ELR (cell line): ENCODE measurements at places on chromosomes 6 and 20.

DNA sequence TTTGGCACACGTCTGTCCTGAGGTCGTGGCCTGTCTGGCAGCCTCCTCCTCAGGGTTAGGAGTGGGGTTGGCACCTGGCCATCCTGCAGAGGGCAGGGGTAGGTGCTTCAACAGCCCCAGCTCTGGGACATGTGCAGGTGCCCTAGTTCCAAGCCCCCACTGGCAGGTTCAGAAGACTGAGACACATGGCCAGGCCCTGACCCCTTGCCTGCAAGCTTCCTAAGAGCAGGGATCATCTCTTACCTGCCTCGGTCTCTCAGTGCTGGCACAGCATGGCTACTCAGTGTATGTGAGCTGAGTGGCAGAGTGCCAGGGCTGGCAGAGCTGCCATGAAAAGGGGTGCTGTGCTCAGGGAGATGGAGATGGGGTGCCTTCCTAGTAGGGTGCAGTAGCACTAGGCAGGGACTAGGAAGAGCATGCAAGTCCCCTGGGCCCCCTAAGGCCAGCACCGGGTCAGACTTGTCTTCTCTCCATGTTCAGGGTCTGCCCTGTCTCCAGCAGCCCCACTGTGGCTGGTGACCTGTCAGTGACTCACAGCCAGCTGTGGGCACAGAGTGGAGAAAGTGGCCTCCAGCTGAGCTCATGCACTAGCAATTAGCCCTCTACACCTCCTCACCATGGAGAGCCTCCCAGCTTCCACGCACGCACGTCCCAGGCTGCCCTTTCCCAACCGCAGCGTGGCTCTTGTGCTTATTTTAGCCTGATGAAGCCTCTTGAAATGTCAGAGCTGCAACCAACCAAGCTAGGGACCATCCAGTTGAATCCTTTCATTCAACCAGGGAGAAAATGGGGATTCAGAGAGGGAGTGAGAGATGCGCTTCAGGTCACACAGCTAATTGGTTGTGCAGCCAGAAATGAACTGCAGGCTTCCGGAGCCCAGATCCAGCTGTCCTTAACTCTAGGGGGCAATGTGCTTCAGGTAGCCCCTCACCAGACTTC is 116.6 kb downstream of the MRPL14 start:
- DNase-seq: peak; percentile 99

DNA sequence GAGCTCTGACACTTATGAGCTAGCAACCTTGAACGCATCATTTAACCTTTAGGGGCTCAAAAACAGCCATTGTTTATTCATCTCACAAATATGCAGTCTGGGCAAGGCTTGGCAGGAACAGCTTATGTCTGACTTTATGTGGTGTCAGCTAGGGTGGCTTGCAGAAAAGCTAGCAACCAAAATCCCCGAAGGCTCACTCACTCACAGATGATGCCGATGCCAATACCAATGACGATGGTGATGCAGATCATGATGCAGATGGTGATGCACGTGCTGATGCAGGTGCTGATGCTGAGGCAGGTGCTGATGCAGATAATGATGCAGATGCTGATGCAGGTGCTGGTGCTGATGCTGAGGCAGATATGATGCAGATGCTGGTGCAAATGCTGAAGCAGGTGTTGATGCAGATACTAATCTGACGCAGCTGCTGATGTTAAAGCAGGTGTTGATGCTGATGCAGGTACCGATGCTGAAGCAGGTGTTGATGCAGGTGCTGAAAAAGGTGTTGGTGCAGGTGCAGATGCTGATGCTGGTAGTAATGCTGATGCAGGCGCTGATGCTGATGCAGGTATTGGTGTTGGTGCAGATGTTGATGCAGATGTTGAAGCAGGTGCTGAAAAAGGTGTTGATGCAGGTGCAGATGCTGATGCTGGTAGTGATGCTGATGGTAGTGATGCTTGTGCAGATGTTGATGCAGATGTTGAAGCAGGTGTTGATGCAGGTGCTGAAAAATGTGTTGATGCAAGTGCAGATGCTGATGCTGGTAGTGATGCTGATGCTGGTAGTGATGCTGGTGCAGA is 195.6 kb downstream of the NFATC2 start:
- DNase-seq: peak; percentile 91

DNA sequence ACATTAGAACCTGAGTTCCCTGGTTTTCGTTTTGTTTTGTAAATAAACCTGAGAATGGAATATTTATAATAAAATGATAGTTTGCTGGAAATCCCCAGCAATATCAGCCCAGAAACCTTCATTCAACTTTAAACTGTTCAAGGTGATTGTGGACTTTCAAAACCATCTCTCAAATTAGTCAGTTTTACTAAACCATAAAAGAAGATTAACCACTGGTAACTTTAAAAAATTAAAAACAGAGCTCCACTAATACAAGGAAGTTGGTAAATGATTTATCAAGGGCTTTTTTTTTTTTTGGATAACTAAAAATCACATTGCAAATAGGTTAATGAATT is 10.0 kb downstream of the MBOAT1 start:
- no peak for DNase-seq

GRCh38 chr6:70140496-70140895 is 162.4 kb downstream of the COL9A1 start:
- no peak for DNase-seq

- DNase-seq: no peak
These were observed 22.2 kb downstream of the CEP57L1 start for GRCh38 chr6:109117346-109118035.

- DNase-seq: no peak
These were observed 508.6 kb downstream of the UTRN start for GRCh38 chr6:144793744-144794143.

- DNase-seq: no peak
These were observed 523.6 kb upstream of the EYS start for GRCh38 chr6:66230591-66230990.

DNA sequence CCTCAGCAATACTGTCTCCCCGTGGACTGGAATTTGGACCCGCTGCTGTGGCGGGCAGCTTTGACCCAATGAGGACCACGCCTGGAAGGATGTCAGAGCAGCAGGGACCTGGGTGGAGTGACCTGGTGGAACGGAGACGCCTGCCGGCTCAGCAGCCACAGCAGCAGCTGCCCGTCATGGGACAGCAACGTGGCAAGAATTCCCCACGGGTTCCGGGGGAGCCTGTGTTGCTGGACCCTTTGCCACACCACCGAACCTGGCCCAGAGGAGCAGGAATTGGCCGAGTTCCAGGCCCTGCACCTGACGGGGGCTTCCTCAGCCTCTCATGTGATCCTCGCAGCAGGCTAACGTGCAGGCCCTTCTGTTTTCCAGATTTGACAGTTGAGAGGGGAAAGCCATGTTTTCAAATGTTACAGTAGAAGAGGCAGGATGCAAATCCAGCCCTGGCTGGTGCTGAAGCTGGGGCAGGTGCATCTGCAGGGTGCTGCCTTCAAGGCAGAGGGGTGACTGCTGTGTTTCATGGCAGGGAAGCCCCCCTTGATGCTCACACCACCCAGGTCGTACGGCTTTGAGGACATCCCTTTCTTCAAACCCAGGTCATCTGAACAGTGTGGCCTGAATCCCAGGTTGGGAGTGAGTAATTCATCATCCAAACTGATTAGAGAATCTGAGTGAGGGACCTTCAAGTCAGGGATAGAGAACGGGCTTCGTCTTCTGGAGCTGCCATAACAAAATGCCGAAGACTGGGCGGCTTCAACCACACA is 93.4 kb downstream of the THBS2 start:
- no peak for DNase-seq

DNA sequence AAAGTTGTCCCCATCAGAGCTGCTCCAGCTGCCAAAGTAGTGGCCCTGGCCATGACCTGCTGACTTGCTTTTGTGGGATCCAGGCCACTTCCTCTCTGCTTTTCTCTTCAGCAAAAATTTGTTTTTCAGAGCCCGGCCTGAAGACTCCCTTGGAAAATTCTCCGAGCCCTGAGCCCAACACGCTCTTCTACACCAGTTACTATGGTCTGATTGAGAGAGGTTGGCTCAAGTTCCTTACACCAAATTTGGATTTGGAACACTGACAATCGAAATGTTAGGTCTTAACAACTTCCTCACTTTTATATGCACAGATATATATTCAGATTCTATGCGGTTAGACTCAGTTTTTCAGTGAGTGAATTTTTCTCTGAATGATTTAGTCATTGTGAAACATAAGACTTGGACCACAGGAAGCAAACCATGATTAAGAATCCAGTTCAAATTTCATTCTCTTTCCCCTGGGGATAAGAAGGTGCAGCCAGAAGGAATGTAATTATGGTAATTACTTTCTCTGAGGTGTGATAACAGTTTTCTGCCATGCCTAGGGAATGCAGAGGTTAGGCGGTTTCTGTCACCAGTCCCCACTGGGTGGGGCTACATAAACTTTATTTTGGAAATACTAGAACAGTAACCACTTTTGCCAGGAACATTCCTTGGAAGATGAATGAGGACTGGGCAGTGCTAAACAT is 365.2 kb downstream of the SYNE1 start:
- peak; percentile 14 for DNase-seq

- peak; percentile 46 for DNase-seq
These were observed 882 bp upstream of the FAM184A start for GRCh38 chr6:119079283-119079809.

- DNase-seq: peak; percentile 91
These were observed 72.3 kb downstream of the OR2B2 start for GRCh38 chr6:27839626-27840475.

DNA sequence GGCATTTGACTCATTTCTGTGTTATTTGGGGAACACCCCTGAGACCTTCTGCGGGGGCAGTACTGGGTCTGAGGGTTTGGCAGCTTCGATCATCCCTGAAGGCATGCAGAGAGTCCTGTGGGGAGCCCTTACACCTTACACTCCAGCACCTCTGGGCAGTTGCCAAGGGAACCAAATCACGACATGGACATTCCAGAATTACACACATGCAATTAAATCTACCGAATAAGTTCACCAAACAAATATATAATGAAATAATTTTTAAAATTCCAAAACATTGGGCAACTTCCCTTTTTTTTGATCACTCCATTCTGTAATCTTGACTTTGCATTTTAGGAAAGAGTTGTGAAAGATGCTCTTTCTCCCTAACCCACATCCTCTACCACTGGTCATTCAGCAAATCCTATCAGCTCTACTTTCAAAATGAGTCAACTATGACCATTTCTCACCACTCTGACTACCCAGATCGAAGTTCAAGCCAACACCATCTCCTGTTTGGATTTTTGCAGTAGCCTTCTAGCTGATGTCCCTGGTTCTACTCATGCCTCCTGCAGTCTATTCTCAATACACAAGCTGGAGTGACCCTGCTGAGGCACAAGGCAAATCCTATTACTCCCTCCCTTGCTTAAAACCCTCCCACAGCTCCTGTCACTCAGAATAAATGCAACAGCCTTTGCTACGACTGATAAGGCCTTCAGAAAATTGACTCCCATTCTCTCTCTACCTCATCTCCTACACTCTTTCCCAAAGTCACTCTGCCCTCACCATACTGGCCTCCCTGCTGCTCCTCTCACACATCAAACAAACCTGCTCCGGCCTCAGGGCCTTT is 533.3 kb downstream of the HACE1 start:
- peak; percentile 68 for DNase-seq

- peak; percentile 45 for DNase-seq
These were observed 296.2 kb downstream of the RIMS1 start for GRCh38 chr6:72182337-72183246.

- DNase-seq: no peak
These were observed 26.2 kb downstream of the PHACTR3 start for GRCh38 chr20:59630526-59630925.

- no peak for DNase-seq
These were observed 975.8 kb upstream of the DEFB115 start for GRCh38 chr20:30281584-30282197.

- DNase-seq: peak; percentile 51
These were observed 2.1 kb downstream of the EZR start for GRCh38 chr6:158816803-158817727.

- no peak for DNase-seq
These were observed 23.1 kb downstream of the ACOT13 start for GRCh38 chr6:24689964-24690363.

GRCh38 chr20:35226884-35227681 is 593 bp downstream of the MMP24 start:
- peak; percentile 58 for DNase-seq

DNA sequence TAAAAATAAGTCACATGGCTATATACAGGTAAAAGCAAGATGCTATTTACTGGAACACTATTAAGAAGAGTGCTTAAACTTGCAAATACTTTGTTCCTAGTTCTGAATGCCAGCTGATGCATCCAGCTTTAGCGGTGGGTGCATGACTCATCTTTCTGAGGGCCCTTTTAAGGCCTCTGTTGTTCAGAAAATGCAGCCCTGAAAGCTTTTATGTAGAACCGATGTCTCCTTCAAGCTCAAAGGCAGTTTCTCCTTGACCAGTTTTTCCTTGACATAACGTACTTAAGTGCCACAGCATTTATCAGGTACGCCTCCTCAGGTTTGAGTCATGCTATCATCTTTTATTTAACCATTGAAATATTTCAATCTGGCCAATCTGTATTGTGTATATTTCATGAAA is 82.8 kb downstream of the MLIP start:
- DNase-seq: peak; percentile 58

DNA sequence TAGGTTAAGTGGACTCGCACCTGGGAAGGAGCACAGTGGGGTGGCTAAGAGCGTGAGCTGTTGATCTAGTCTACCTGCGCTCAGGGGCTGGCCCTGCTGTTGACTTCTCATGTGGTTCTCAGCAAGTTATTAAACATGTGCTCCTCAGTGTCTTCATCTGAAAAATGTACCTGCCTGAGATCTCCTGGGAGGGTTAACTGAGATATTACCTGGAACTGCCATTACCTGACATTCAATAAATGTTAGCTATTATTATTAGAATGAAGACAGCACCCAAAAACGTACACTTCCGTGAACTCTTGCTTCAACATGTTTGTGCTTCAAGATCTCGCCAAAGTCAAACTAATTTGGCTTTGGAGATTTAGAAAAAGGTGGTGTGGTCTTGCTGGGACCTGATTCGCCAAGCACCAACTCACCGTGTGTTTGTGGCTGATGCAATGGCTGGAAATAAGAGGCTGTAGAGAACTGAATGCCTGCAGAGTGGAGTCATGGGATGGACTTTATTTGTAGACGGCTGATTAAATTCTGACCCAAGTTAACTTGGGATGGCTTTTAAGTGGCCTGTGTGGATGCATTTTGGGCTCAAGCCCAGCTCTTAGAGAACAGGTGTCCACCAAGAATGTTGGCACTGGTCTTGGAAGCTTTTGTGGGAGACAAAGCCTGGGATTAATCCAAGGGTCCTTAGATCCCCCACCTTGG is 692.9 kb downstream of the QKI start:
- peak; percentile 12 for DNase-seq

GRCh38 chr20:8568075-8568474 is 436.0 kb downstream of the PLCB1 start:
- DNase-seq: no peak
